ENCODE measurements at places on chromosomes 11 and 22.
A peak's percentile ranks its signal among the peaks of the same experiment; 100 is the strongest.

DNA sequence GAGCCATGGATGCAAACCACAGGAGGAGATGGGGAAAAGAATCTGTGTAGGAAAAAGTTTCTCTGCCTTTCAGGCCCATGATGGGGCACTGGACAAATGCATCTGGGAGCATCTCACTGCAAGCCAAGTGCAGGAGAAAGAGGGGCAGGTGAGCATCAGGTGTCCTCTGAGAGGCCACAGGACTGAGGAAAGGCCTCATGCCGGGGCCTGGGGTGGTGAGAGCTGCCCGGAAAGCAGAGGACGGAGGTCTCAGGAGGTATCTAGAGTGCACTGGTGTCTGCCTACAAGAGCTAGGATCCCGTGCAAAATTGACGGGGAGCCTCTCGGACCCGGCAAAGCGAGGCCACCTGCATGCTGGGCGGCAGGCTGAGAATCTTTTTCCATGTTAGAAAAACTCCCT is 73.9 kb downstream of the CTTN start:
- DNase-seq, result no peak

GRCh38 chr11:63280920-63281319 is 37.5 kb upstream of the SLC22A25 start:
- no peak for DNase-seq

DNA sequence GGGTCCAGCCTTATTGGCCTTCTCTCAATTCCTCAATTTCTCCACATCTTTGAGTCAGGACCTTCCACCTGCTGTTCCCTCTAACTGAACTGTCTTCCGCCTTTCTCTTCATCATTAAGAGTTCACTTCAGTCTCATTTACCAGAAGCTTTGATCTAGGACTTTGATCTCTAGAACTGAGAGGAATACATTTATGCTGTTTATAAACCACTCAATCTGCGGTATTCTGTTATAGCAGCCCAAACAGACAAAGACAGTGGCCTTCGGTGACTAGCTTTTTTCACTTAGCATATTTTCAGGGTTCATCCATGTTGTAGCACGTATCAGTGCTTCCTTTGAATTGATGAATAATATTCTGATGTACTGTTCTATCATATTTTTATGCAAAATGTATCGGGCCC is 10.5 kb downstream of the CLPB start:
- no peak for DNase-seq

- DNase-seq, result no peak
These were observed 69.2 kb downstream of the RAB30 start for GRCh38 chr11:83002522-83002921.

DNA sequence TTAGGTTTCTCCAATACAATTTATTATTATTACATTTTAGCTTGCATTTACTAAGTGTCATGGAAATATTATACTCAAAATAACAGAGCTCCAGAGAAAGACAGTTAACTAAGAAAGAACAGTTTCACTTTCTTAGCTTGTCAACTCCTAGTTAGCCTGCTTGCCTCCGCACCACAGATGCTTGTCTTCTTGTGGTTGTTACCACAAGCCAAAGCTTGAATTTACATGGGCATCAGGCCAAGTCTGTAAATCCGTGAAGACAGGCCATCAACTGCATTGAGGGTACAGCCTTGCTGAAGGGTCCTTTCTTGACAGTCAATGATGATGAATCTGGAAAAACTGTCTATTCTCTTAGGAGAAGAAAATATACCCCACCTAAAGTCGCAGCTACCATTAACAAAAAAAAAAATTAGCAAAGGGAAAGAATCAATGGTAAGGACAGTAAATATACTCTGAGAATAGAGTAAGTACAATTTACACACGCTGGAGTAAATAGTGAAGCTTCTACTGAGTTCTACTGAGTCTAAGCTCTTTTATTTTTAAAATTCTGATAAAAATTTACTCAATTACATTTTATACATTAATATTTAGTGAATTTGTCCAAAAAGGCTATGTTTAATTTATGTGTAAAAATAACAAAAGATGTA is 15.6 kb upstream of the DENND5A start:
- DNase-seq, result peak; percentile 83

GRCh38 chr22:44160421-44160820 is 20.3 kb upstream of the PARVG start:
- DNase-seq, result no peak

Measured in activated CD8-positive, alpha-beta T cell treated with anti-CD3 and anti-CD28 coated beads, Interleukin-2, amount 10 ng/mL, durations not matched to agents 7 days and 5 days (primary cell).